ENCODE measurements at places on chromosomes 1 and 21. TPM values are rescaled to one million over a fixed set of nuclear protein-coding genes. Genes with fewer than 3 reads are reported as not detected.

GRCh38 chr1:201329286-201329685 lies 46.0 kb downstream of the PKP1 start:
- DNase-seq = no peak
- H3K27me3 ChIP-seq = peaks cover 6% of the 10 kb centered on the region
- no peaks in the 10 kb centered on the region for H3K36me3 ChIP-seq
- no peak overlapping the region for H3K27ac ChIP-seq
- H3K4me1 ChIP-seq = no peaks in the 10 kb centered on the region

DNA sequence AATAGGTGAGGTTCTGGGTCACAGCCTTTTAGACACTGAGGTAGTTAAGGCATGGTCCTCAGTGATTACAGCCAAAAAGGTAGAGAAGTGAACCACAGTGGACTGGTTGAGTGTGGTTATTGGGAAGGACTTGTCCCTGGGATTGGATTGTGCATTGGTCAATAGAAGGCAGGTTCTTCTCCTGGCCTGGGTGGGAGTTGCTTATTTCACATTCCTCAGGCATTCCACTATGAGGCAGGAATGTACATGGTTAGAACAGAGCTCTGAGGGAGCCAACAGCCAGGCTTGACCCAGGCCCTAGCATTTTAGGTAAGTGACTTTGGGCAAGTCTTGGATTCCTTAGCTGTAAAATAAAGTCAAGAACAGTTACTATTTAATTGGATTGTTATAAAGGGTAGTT lies 97.9 kb upstream of the MARK1 start:
- DNase-seq = no peak
- H3K4me3 ChIP-seq = no peak overlapping the region
- no peaks in the 10 kb centered on the region for H3K36me3 ChIP-seq
- H3K27ac ChIP-seq = no peak overlapping the region

The CD48 gene
- polyA plus RNA-seq = 8.6 TPM

DNA sequence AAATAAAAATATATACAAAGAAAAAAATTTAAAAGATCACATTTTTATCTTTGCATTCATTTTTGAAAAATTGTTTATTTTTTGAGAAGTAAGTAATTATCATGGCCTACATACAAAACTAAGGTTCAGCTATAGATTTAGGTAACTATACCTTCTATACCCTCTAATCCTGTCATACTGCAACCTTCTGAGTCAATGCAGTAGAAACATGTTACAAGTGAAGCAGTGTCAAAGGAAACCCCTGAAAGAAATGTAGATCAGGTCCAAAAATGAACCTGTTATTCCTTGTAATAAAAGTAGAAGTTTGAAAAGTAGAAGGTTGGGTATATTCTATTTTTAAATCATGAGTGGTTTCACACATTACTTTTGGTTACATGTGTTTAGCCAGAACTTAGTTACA lies 51.3 kb downstream of the PTGS2 start:
- no peak overlapping the region for H3K4me3 ChIP-seq
- no peak overlapping the region for H3K27ac ChIP-seq
- H3K36me3 ChIP-seq = no peaks in the 10 kb centered on the region
- no peaks in the 10 kb centered on the region for H3K27me3 ChIP-seq
- no peaks in the 10 kb centered on the region for H3K4me1 ChIP-seq
- DNase-seq = no peak

- H3K27me3 ChIP-seq = no peaks in the 10 kb centered on the region
- H3K4me3 ChIP-seq = no peak overlapping the region
- no peaks in the 10 kb centered on the region for H3K4me1 ChIP-seq
- H3K36me3 ChIP-seq = no peaks in the 10 kb centered on the region
- no peak overlapping the region for H3K27ac ChIP-seq
Measured at GRCh38 chr1:54955359-54955758, 25.1 kb upstream of the TMEM61 start.

DNA sequence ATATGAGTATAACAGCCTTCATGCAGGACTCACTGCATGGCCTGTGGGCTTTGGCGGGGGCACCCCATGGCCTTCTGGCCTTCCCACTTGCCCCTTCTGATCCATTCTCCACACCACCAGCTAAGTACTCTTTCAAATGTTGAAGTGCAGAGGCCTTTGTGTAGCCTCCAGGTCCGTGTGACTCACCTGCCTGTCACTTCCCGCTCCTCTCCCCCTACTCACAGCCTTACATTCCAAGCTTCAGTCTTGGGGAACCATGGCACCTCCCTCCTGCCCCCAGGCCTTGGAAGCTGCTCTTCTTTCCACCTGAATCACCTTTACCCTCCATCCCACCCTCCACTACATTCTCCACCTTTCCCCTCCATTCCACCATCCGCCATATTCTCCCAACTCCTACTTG lies 69.6 kb downstream of the PGM1 start:
- no peaks in the 10 kb centered on the region for H3K4me1 ChIP-seq
- DNase-seq = no peak
- H3K36me3 ChIP-seq = peaks cover 15% of the 10 kb centered on the region
- no peak overlapping the region for H3K4me3 ChIP-seq
- no peaks in the 10 kb centered on the region for H3K27me3 ChIP-seq
- H3K27ac ChIP-seq = no peak overlapping the region

DNA sequence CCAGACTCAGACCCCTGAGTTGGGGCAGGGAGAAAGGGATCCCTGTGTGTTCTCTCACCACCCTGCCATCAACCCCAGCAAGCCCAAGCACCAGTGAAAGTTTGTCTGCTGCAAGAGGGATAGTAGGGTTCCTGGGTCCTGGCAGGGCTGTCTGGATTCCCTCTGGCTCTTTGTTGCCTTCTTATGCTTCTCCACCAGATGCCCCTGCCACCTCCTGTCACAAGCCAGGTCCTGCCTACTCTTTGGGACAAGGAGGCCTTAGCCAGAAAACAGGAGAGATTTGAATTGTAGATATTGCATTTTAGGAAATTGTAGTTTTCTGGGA lies 21.7 kb downstream of the UBE2T start:
- H3K4me3 ChIP-seq = no peak overlapping the region
- H3K27me3 ChIP-seq = no peaks in the 10 kb centered on the region
- H3K36me3 ChIP-seq = no peaks in the 10 kb centered on the region
- no peak for DNase-seq
- H3K4me1 ChIP-seq = no peaks in the 10 kb centered on the region

DNA sequence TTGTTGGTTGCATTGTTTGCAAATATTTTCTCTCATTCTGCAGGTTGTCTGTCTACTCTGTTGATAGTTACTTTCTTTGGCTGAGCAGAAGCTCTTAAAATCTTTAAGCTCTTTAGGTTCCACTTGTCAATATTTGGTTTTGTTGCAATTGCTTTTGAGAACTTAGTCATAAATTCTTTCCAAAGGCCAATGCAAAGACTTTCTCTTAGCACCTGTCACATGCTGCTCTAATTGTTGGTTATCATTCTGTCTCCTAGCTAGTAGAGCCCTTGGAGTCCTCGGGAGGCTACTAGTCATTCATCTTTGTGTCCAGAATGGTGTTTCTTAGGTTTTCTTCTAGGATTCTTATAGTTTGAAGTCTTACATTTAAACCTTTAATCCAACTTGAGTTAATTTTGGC lies 312.7 kb upstream of the PROX1 start:
- no peak overlapping the region for H3K27ac ChIP-seq
- no peaks in the 10 kb centered on the region for H3K27me3 ChIP-seq
- H3K4me3 ChIP-seq = no peak overlapping the region
- peaks cover 5% of the 10 kb centered on the region for H3K4me1 ChIP-seq
- no peak for DNase-seq

GRCh38 chr1:219130366-219130935 lies 43.2 kb upstream of the LYPLAL1 start:
- no peaks in the 10 kb centered on the region for H3K27me3 ChIP-seq
- no peaks in the 10 kb centered on the region for H3K4me1 ChIP-seq
- DNase-seq = no peak
- no peak overlapping the region for H3K27ac ChIP-seq

DNA sequence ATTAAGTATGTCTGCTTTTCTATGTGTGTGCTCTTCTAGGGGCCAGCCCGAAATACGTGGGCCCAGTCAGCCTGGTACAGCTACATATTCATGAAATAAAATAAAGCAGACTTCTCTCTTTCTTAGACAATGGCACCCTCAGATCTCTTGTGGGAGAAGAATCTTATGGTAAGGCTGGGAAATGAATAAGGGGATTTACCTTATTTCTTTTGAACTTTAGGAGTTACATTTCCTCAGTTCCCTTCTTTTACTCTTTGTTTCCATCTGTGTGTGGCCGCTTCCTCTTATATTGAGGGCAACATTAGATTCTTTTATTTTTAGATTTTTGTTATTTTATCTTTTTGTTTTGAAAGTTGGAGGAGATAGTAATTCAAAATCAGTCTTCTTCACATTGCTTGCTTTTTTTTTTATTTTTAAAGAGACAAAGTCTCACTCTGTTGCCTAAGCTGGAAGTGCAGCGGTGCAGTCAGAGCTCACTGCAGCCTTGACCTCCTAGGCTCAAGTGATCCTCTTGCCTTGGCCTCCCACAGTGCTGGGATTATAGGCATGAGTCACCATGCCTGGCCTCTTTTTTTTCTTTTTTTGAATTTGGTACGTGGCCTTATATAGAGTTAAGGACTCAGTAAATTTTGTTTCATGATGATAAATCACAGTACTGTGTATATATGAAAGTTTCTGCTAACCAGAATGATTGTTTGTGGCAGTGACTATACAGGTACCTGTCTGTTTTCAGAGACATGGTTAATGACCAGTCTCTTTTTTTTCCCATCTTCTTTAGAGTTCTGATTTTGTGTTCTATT lies 9.1 kb downstream of the LAMC1 start:
- no peak for DNase-seq
- no peak overlapping the region for H3K4me3 ChIP-seq
- H3K27ac ChIP-seq = no peak overlapping the region
- peaks cover 5% of the 10 kb centered on the region for H3K4me1 ChIP-seq
- no peaks in the 10 kb centered on the region for H3K27me3 ChIP-seq

GRCh38 chr21:31181082-31181750 lies 142.9 kb upstream of the KRTAP19-8 start:
- H3K27ac ChIP-seq = no peak overlapping the region
- H3K4me3 ChIP-seq = no peak overlapping the region
- H3K36me3 ChIP-seq = no peaks in the 10 kb centered on the region

DNA sequence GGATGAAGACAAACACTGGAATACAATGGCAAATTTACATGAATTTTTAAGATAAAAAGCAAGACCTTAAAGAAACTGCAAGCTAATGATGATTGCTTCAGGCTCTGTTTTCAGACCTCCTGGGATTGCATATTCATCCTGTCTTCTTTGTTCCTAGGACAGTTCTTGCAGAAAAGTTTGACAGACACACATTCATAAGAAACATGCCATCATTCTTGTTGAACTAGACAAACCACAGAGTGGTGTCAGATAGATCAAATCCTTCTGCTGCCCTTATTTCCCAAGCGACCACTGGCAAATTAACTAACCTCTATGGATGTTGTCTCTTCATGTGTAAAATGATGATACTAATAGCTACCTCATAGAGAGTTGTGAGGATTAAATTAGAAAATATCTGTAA lies 181.3 kb downstream of the KCTD3 start:
- H3K36me3 ChIP-seq = no peaks in the 10 kb centered on the region
- no peak overlapping the region for H3K4me3 ChIP-seq
- no peaks in the 10 kb centered on the region for H3K4me1 ChIP-seq
- no peak overlapping the region for H3K27ac ChIP-seq

The CYP4A11 gene
- polyA plus RNA-seq = 0.13 TPM

DNA sequence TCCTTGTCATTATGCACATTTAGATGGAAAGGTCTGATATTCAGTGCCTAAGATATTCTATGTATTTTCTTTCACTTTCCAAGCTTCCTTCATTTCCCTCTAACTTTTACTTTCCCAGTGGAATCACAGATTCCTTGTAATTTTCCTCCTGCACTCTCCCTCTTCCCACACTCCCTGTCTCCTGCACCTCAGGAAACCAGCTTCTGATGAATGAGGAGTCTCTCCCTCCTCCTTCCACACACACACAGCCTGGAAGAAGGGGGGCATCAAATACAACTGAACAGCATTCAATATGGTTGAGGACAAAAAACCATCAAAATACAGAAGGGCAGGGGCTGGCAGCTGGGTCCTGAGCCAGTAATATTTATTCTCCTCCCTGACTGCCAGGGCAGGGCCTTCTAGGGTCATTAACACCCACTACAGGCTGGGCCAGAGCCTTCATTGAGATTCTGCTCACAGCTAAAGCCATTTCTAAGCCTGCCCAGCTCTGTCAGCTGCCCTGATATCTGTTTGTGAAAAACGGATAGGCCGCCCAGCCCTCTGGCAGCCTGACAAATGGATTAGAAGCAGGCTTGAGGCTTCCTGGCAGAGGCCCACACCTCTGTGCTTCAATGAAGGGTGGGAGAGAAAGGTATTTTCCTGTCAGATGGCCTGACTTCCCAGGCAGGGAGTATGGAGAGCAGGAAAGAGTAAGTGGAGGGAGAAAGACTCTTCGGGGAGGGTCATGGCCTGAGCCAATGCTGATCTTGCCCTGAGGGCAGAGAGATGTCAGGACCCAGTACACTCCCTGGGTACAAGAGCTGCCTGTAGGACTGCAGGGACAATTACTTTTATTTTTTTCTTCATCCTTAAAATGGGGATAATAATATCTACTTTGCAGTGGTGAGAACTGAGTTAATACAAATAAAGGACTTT lies 138.9 kb upstream of the SPATA6 start:
- no peak overlapping the region for H3K27ac ChIP-seq
- H3K4me3 ChIP-seq = no peak overlapping the region
- H3K27me3 ChIP-seq = peaks cover 2% of the 10 kb centered on the region

GRCh38 chr1:226233293-226233692 lies 9.8 kb downstream of the MIXL1 start:
- H3K4me3 ChIP-seq = no peak overlapping the region
- H3K27ac ChIP-seq = no peak overlapping the region
- DNase-seq = no peak
- H3K36me3 ChIP-seq = peaks cover 7% of the 10 kb centered on the region
- no peaks in the 10 kb centered on the region for H3K4me1 ChIP-seq

DNA sequence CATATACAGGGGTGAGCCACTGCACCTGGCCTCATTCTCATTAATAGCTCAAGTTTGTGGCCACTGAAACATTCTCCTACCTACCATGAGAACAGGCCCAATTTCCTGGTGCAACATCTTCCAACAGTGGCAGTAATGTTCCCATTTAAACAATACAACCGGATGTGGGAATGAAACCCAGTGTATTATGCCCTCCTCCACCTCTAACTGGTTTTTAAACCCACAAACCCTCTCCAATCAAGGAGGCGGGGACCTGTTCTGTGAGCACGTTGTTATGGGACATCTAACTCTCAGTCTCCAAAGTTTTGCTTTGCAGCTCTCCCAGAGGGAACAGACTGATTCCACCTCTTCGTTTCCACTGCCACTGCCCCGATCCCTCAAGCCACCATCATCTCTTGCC lies 2.6 kb downstream of the CTNNBIP1 start:
- no peak overlapping the region for H3K27ac ChIP-seq
- H3K4me1 ChIP-seq = peaks cover 20% of the 10 kb centered on the region
- no peak overlapping the region for H3K4me3 ChIP-seq
- no peak for DNase-seq

- DNase-seq = no peak
- no peaks in the 10 kb centered on the region for H3K4me1 ChIP-seq
- H3K27me3 ChIP-seq = no peaks in the 10 kb centered on the region
- H3K27ac ChIP-seq = no peak overlapping the region
- no peak overlapping the region for H3K4me3 ChIP-seq
- no peaks in the 10 kb centered on the region for H3K36me3 ChIP-seq
Measured at GRCh38 chr21:34280959-34281358, 82.8 kb upstream of the KCNE2 start.

- H3K27me3 ChIP-seq = no peaks in the 10 kb centered on the region
- no peak overlapping the region for H3K27ac ChIP-seq
- DNase-seq = no peak
- H3K4me1 ChIP-seq = peaks cover 6% of the 10 kb centered on the region
- peaks cover 42% of the 10 kb centered on the region for H3K36me3 ChIP-seq
Measured at GRCh38 chr1:36135330-36135667, 10.3 kb upstream of the COL8A2 start.
